ENCODE measurements at places on chromosomes 5 and 9.

DNA sequence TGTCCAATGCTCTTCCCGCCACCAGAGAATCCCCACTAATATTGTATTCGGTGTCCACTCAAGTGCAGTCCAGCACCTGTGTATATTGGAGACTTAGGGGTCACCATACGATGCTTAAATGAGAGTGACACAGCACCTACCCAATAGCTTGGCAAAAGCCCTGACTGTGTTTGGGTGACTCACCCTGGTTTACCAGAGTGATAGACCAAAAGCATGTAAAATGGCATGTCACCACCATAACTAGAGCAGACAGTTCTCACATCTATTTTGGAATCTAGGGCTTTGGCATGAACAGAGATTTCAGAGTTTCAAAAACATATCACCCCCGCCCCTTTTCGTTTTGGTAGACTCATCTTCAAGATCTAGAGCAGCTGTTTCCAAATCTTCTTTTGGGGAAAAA is 217.3 kb upstream of the RASEF start:
- peaks cover 11% of the 10 kb centered on the region for H3K4me1 ChIP-seq
- DNase-seq, result no peak
- no peaks in the 10 kb centered on the region for H3K36me3 ChIP-seq
- H3K27me3 ChIP-seq, result peaks cover under 1% of the 10 kb centered on the region
- no peak overlapping the region for H3K27ac ChIP-seq
- no peak overlapping the region for H3K4me3 ChIP-seq

DNA sequence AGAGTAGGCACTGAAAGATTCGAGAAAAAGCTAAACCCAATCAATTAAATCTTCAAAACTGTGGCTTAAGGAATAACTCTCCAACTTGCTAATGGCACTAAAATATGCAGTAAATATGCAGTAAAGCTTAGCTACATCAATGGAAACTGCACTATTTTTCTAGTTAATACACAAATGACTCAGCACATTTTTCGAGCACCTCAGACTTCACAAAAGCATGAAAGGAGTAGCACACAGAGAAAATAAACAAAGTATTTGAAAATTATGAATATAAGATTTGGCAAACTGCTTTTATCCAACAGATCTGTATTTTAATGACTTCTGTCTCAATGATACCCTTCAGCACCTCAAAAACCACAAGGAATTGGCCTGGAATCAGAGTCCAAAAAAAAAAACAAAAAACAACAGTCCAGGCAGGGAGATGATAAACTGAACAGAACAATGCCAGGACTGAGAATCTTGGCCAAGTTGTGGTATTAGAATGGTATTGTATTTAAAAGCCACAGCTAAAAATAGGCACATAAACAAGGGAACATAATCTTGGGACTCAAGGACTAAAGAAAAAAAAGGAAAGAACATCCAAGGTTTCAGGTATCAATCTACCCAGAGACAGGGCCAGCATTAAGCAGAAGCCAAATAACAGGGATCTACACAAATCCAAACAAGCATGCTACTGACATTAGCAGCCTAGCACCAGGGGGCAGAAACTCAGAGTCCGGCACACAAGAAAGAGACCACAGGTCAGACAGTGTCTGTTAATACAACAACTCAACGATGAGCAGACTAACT is 21.4 kb downstream of the TMEM245 start:
- no peaks in the 10 kb centered on the region for H3K27me3 ChIP-seq
- H3K4me1 ChIP-seq, result peaks cover 63% of the 10 kb centered on the region
- H3K4me3 ChIP-seq, result peak overlapping the region; percentile 43

DNA sequence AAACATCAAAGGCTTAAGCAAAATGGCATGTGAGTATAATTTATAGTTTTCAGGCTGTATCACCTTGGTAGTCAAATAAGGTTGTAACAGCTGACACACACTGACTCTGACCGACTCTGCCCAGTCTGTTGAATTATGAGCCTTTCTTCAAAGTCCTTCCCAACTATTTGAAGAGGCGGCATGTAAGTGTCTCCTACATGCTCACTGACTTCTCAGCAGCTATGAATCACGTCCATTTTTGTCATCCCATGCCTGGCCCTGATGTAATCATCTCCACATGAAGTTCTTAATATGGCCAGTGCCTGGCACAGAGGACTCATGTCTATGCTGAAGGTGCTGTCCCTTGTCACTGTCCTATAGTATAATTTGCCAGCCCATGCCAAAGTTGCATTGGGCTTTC is 5.1 kb upstream of the PTBP3 start:
- no peak overlapping the region for H3K27ac ChIP-seq
- H3K4me1 ChIP-seq, result peaks cover 9% of the 10 kb centered on the region
- DNase-seq, result no peak
- H3K27me3 ChIP-seq, result peaks cover 4% of the 10 kb centered on the region
- H3K36me3 ChIP-seq, result no peaks in the 10 kb centered on the region

- H3K27ac ChIP-seq, result no peak overlapping the region
- no peak for DNase-seq
- no peak overlapping the region for H3K4me3 ChIP-seq
- peaks cover 19% of the 10 kb centered on the region for H3K27me3 ChIP-seq
- peaks cover 12% of the 10 kb centered on the region for H3K4me1 ChIP-seq
- H3K36me3 ChIP-seq, result peaks cover 5% of the 10 kb centered on the region
Observed at GRCh38 chr9:69456201-69456600, 131.2 kb downstream of the ENTREP1 start.

GRCh38 chr9:96557921-96558320 is 61.7 kb downstream of the CDC14B start:
- H3K4me3 ChIP-seq, result no peak overlapping the region
- H3K27me3 ChIP-seq, result no peaks in the 10 kb centered on the region
- H3K27ac ChIP-seq, result no peak overlapping the region
- H3K36me3 ChIP-seq, result peaks cover 54% of the 10 kb centered on the region
- no peak for DNase-seq

- no peak overlapping the region for H3K4me3 ChIP-seq
- H3K27me3 ChIP-seq, result peaks cover 18% of the 10 kb centered on the region
- no peaks in the 10 kb centered on the region for H3K36me3 ChIP-seq
- H3K27ac ChIP-seq, result no peak overlapping the region
Observed at GRCh38 chr5:158751961-158752655, 347.6 kb downstream of the EBF1 start.

DNA sequence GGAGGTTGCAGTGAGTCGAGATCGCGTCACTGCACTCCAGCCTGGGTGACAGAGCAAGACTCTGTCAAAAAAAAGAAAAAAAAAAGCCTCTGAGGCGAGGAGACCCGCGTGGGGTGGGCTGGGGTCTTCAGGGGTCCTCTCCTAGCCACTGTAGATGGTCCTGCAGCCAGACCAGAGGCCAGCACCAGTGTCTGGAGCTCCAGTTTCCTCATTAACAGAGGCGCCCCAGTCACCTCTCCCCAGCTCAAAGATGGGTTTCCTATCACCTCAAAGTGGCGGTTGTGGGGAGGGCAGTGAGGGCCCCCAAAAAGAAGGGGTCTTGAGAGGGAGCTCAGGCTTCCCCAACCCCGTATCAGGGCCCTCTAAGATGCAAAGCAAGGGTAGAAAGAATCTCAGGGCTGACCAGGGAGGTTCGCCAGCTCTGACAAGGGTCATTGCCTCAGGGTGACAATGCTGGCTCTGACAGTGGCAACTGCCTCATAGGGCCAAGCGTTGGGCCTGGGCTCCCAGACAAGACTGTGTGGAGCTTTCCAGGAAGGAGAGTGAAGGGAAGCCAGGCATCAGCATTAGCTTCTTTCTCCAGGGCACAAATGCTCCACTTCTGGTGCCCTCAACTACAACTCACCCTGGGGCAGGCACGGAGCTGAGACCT is 15.0 kb downstream of the STK10 start:
- H3K36me3 ChIP-seq, result no peaks in the 10 kb centered on the region
- no peak overlapping the region for H3K4me3 ChIP-seq
- H3K27me3 ChIP-seq, result peaks cover 14% of the 10 kb centered on the region
- H3K4me1 ChIP-seq, result peaks cover 60% of the 10 kb centered on the region
- no peak for DNase-seq
- peak overlapping the region; percentile 64 for H3K27ac ChIP-seq

DNA sequence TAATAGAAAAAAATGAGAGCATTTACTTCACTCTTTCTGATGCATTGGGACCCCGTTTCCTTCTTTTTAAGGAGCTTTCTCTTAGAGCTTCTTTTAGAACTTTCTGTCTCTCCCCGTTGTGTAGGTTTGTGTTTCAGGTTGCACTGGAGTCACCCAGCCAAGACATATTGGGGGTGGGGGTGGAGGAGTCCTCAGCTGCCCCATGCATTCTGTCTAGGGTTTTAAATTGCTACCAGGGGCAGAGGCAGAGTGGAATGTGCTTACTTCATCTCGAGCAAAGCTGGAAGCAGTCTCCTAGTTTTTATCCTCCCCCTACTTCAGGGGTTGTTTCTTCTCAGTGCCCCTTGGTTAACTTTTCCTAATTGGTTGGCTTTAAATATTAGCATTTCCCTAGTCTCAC is 9.4 kb downstream of the OR2K2 start:
- no peak overlapping the region for H3K4me3 ChIP-seq
- H3K27me3 ChIP-seq, result no peaks in the 10 kb centered on the region
- DNase-seq, result no peak
- H3K36me3 ChIP-seq, result peaks cover 5% of the 10 kb centered on the region
- H3K27ac ChIP-seq, result no peak overlapping the region
